CD8-positive, alpha-beta memory T cell (primary cell): ENCODE measurements at places on chromosomes 3 and 15. TPM values are rescaled to one million over a fixed set of nuclear protein-coding genes. Genes with fewer than 3 reads are reported as not detected.

DNA sequence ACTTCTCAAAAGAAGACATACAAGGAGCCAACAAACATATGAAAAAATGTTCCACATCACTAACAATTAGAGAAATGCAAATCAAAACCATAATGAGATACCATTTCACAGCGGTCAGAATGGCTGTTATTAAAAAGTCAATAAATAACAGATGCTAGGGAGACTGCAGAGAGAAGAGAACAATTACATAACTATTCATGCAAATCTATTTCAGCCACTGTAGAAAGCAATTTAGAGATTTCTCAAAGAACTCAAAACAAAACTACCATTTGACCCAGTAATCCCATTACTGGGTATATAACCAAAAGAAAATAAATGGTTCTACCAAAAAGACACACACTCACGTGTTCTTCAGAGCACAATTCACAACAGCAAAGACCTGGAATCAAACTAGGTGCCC is 116.3 kb downstream of the VPS13C start:
- no peak overlapping the region for H3K27ac ChIP-seq
- no peak overlapping the region for H3K4me3 ChIP-seq
- no peaks in the 10 kb centered on the region for H3K27me3 ChIP-seq
- no peaks in the 10 kb centered on the region for H3K4me1 ChIP-seq

GRCh38 chr3:147760941-147761340 is 351.8 kb downstream of the ZIC1 start:
- no peaks in the 10 kb centered on the region for H3K36me3 ChIP-seq
- no peak for DNase-seq
- no peak overlapping the region for H3K27ac ChIP-seq
- H3K4me1 ChIP-seq, result no peaks in the 10 kb centered on the region
- H3K27me3 ChIP-seq, result no peaks in the 10 kb centered on the region

Gene SMCO1
- not detected for total RNA-seq

- no peaks in the 10 kb centered on the region for H3K27me3 ChIP-seq
- no peak overlapping the region for H3K4me3 ChIP-seq
- H3K27ac ChIP-seq, result no peak overlapping the region
- H3K4me1 ChIP-seq, result no peaks in the 10 kb centered on the region
Observed at GRCh38 chr3:65015711-65016110, 327.9 kb upstream of the ADAMTS9 start.

Gene DPPA4
- total RNA-seq, result not detected

Gene ATP13A5
- total RNA-seq, result not detected

Gene SLC6A1
- total RNA-seq, result not detected

Gene POPDC2
- total RNA-seq, result 3.2 TPM

- no peaks in the 10 kb centered on the region for H3K36me3 ChIP-seq
- H3K4me3 ChIP-seq, result no peak overlapping the region
- no peak for DNase-seq
- H3K27ac ChIP-seq, result no peak overlapping the region
- no peaks in the 10 kb centered on the region for H3K27me3 ChIP-seq
- H3K4me1 ChIP-seq, result peaks cover 19% of the 10 kb centered on the region
Observed at GRCh38 chr3:190306026-190306425, 16.2 kb downstream of the CLDN1 start.

- H3K4me1 ChIP-seq, result no peaks in the 10 kb centered on the region
- H3K36me3 ChIP-seq, result no peaks in the 10 kb centered on the region
- no peak overlapping the region for H3K4me3 ChIP-seq
- H3K27ac ChIP-seq, result no peak overlapping the region
- H3K27me3 ChIP-seq, result no peaks in the 10 kb centered on the region
Observed at GRCh38 chr15:94749811-94750617, 518.7 kb downstream of the MCTP2 start.

- H3K36me3 ChIP-seq, result no peaks in the 10 kb centered on the region
- DNase-seq, result no peak
- H3K27me3 ChIP-seq, result no peaks in the 10 kb centered on the region
- H3K4me3 ChIP-seq, result no peak overlapping the region
Observed at GRCh38 chr3:184409946-184410500, 30.2 kb downstream of the CHRD start.

- peak within 1 kb of the TSS; percentile 51 for H3K27ac ChIP-seq
- no peak for DNase-seq
- H3K4me1 ChIP-seq, result no peaks in the 10 kb centered on the region
- no peaks in the 10 kb centered on the region for H3K27me3 ChIP-seq
Observed at GRCh38 chr3:152834776-152835600, at the start of gene P2RY1. TSS of gene P2RY1 (plus strand) at chr3:152835131. CDS start at chr3:152835783, 652 bp downstream.

DNA sequence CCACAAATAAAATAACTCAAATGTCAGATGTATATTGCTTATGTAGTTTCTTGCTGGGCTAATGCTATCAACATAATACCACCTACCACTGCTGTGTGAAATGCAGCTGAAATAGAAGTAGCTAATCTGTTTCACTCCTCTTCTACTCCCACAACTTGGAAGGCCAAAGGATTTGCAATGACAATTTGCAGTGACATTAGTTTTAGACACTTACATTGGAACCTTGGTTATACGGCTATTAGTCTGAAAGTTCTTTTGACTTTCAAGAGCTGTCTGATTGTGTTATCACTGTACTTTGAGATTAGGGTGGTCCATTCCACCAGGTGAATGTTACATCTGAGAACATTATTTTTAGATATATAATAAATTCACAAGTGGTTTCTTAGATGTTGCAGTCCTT is 33.5 kb downstream of the COPS2 start:
- H3K4me3 ChIP-seq, result no peak overlapping the region
- H3K4me1 ChIP-seq, result no peaks in the 10 kb centered on the region
- DNase-seq, result no peak
- H3K36me3 ChIP-seq, result no peaks in the 10 kb centered on the region

Gene CELSR3
- 19.3 TPM for total RNA-seq

GRCh38 chr3:170367797-170368196 is 10.3 kb downstream of the SKIL start:
- no peaks in the 10 kb centered on the region for H3K36me3 ChIP-seq
- no peak overlapping the region for H3K4me3 ChIP-seq
- H3K27me3 ChIP-seq, result no peaks in the 10 kb centered on the region
- H3K27ac ChIP-seq, result no peak overlapping the region
- DNase-seq, result no peak

Gene GPX1
- total RNA-seq, result 223 TPM

DNA sequence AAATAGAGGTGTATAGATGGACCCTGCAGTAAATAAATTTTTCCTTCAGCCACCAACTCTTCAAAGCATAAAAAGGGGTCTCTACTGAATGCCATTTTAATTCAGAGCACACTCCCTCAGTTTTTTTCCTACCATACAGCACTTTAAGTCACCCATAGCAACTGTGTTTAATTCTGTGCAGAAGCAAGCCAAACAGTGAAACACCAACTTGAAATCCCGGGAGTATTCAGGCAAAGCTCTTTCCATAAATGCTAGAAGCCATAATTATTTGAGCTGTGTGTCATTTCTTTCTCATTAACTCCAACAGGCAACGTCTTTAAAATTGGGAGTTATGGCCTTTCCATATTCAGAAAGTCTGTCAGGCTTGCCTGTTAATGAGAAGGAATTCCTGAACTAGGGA is 562.1 kb downstream of the GRM7 start:
- H3K27ac ChIP-seq, result no peak overlapping the region
- H3K4me3 ChIP-seq, result no peak overlapping the region
- no peaks in the 10 kb centered on the region for H3K27me3 ChIP-seq
- H3K36me3 ChIP-seq, result no peaks in the 10 kb centered on the region
- H3K4me1 ChIP-seq, result no peaks in the 10 kb centered on the region

DNA sequence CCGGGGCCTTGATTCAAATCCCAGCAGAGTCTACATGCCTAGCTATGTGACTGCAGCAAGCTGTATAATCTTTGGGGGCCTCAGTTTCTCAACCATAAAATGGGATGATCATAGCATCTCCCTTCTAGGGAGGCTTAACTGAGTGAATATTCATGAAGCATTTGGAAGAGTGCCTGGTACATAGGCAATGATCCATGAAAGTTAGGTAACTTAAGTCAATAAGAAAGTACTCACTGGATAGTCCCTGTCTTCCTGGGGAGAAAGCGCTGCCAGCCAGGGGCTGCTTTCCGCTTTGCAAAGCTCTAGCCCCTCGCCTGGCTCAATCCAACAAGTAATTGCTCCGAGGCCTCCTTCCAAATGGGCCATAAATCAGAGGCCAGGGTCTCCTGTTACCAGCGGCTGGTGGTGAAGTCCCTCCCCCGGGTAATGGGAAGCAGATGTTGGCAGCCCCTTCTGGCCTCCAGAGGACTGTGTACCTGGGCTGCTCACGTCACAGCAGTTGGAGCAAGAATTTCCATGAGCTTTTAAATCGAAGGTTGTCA is 521.9 kb upstream of the PROK2 start:
- H3K4me3 ChIP-seq, result no peak overlapping the region
- H3K36me3 ChIP-seq, result no peaks in the 10 kb centered on the region
- no peak for DNase-seq
- H3K27me3 ChIP-seq, result no peaks in the 10 kb centered on the region
- peaks cover 11% of the 10 kb centered on the region for H3K4me1 ChIP-seq

- H3K27me3 ChIP-seq, result no peaks in the 10 kb centered on the region
- no peaks in the 10 kb centered on the region for H3K4me1 ChIP-seq
- no peak for DNase-seq
- H3K4me3 ChIP-seq, result no peak overlapping the region
Observed at GRCh38 chr3:12750223-12750622, 8.8 kb downstream of the TMEM40 start.

Gene NPAP1
- not detected for total RNA-seq

GRCh38 chr3:37864904-37865303 is 3.2 kb downstream of the CTDSPL start:
- no peak overlapping the region for H3K4me3 ChIP-seq
- peaks cover 6% of the 10 kb centered on the region for H3K27me3 ChIP-seq
- H3K36me3 ChIP-seq, result no peaks in the 10 kb centered on the region
- peaks cover 8% of the 10 kb centered on the region for H3K4me1 ChIP-seq
- DNase-seq, result no peak

GRCh38 chr3:135165260-135165659 is 370.2 kb downstream of the EPHB1 start:
- DNase-seq, result no peak
- H3K27ac ChIP-seq, result no peak overlapping the region
- no peaks in the 10 kb centered on the region for H3K4me1 ChIP-seq
- no peaks in the 10 kb centered on the region for H3K36me3 ChIP-seq
- H3K4me3 ChIP-seq, result no peak overlapping the region
- H3K27me3 ChIP-seq, result no peaks in the 10 kb centered on the region

- no peaks in the 10 kb centered on the region for H3K4me1 ChIP-seq
- H3K4me3 ChIP-seq, result no peak overlapping the region
- H3K36me3 ChIP-seq, result no peaks in the 10 kb centered on the region
- no peaks in the 10 kb centered on the region for H3K27me3 ChIP-seq
Observed at GRCh38 chr15:79442911-79443310, 10.8 kb downstream of the MINAR1 start.

Gene RAB5A
- 68.6 TPM for total RNA-seq

Gene STIMATE
- 35.0 TPM for total RNA-seq

Gene PPP2R3A
- total RNA-seq, result 0.22 TPM

Gene ACTRT3
- 2.6 TPM for total RNA-seq

Gene TF
- total RNA-seq, result 0.02 TPM

DNA sequence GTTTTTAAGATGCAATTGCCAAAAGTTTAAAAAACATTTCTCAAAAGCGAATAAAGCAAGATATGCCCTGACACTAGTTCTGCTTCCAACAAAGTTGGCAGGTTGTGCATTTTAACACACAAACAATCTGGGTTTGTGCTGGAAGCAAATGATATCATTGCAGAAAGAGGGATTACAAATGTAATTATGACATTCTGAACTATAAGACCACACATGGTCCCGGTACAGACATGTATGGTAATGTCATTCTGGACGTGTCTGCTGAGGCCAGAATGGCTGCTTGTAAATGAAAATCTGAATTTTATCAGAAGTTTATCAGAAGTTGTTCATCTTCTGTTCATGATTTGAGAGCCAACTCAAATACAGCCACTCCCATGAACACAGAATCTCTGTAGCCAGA is 10.7 kb downstream of the TMC3 start:
- no peak for DNase-seq
- H3K4me3 ChIP-seq, result no peak overlapping the region
- H3K4me1 ChIP-seq, result no peaks in the 10 kb centered on the region
- no peaks in the 10 kb centered on the region for H3K36me3 ChIP-seq
